ENCODE measurements at places on chromosomes 3 and 15.
A peak's percentile ranks its signal among the peaks of the same experiment; 100 is the strongest.

GRCh38 chr3:55194376-55194775 lies 266.5 kb upstream of the LRTM1 start:
- no peak for DNase-seq

GRCh38 chr15:69225355-69226022 lies 65.1 kb downstream of the GLCE start:
- DNase-seq, result no peak

DNA sequence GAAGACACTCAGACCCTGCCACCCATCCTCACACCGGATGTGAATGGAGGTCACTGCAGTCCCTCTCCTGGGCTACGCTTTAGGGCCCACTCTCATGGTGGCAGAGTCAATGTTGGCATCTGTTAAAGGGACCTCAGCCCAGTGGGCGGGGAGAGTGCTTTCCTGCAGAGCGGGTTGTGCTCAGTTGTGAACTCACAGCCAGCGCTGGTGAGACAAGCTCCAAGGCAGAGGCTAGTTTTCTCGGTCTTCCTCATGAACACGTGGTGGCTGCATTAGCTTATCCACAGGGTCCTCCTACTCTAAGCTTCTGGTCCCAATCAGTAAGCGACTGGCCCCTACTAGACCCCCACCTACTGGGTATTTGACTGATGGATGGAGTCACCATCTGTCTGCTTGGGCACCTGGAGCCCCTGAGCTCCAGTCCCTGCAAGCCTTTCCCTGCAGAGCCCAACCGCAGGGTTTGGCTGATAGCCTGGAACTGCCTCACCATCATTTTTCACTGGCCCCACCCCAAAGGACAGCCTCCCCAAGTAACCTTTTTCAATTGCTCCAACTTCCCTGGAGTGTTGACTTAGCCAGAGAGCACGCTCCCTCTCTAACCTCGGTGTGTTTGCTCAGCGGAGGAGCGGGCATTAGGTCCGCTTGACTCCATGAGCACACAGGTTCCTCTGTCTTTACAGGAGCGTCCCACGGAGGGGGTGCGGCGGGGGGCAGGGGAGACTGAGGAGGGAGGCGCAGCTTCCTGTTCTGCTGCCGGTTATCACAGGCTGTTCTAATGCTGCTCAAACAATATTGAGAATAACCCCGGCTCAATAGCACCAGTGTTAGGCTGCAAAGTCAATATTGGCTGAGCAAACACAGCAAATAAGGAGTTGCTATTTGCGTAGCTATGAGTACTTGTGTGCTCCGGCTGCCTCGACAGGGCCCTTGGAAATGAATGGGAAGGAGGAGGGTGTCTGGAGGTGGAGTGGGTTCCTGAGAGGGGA lies 141.7 kb downstream of the RPLP1 start:
- DNase-seq, result peak; percentile 100

GRCh38 chr3:143261848-143262247 lies 142.3 kb downstream of the CHST2 start:
- DNase-seq, result no peak

DNA sequence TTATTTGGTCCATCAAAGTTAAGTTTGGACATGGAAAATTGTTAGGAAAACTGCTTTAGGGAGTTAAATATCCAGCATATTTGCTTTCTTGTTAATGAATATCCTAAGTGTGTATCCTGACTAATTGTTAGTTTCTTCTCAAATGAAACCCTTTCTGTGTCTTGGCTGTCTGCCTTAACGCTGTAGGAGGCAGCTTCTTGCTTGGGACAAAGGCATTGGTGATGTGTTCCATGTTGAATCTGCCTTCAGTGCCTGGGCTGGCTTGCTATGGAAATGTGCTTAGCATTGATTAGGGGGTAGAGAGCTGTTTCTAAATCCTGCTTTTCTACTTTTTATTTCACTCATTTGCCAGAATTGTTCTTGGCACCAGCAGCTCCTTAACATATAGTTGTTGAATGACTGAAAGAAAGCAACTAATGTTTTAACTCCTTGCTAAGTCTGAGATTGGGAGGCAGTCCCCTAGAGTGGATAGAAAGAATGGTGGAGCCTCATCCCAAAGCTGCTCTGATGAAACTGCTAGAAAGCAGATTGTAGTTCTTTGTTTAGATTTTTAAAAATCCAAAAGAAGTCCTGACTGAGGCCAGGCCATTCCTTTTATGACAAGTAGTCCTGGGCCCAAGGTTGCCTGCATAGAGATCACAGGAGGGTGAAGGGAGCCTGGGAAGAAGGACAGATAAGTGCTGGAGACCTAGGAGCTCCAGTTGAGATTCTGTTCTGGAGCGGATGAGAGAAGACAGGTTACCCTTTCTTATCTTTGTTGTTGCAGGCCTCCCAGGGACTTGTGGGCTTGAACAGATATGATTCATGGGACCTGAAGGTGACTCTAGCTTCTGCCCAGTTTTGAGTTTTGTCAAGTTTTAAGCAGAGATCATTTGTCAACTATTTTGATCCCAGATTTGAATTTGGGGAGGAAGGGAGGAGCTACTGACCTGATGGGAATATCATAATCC lies 39.3 kb downstream of the OXNAD1 start:
- no peak for DNase-seq

DNA sequence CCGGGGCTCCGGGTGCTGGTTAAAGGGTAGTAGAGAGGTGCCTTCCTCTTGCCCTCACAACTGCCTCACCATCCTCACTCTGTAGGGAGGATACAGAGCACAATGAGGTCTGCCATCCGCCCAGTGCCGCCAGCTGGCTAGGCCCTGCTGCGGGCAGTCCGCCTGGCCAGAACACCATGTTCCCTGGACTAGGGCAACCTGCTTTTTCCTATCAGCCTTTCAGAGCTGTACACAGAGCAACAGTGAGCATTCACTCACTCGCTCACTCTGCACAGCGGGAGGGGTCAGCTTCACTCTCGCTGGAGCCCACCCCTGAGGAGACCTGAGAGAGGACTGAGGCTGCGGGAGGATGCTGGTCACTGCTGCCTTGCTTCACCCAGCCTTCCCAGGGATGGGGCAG lies 218.7 kb upstream of the CHRNA7 start:
- no peak for DNase-seq

GRCh38 chr3:158354713-158355112 lies 216.3 kb upstream of the MLF1 start:
- DNase-seq, result no peak

DNA sequence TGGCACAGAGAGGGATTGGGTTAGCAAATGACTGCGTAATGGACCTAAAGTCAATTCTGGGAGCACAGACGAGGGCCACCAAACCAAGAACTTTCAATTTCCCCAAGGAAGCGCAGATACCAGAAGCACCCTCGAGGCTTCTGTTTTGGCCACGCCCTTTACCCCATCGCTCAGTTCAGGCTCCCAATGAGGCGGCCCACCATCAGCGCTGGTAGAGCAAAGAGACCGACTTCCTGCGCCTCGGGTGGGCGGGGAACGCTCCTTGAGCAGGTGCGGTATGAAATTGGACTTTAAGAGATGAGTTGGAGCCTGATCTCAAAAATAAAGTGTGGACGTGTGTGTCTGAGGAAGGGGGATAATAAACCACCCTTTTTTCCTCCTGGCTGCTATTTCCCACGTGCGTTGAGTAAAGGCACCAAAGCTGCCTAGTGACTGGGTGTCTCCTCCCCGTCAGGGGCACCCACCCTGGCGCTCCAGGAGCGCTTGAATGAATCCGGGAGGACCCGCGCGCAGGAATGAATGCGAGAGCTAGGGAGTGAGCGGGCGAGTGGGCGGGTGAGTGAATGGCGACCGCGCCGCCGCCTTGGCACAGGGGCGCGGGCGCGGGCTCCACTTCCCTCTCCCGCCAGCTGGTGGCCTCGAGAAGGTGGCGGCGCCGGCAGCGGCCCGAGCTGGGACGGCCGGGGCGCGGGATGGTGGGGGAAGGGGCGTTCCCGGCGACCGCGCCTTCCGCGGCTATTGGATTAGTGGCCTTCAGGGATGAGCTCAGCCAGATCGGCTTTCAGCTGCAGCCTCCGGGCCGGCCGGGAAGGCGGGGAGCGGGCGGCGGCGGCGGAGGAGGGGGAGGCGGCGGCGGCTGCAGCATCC lies at the start of gene SPSB4:
TSS of gene SPSB4 (plus strand) at position 772 of the 867 bp plus-strand sequence. CDS start 14,758 bp downstream, outside the sequence.
- DNase-seq, result peak; percentile 50

GRCh38 chr15:79394231-79394630 lies 37.9 kb upstream of the MINAR1 start:
- no peak for DNase-seq

GRCh38 chr3:147410526-147411237 lies 1.5 kb downstream of the ZIC1 start:
- no peak for DNase-seq

- no peak for DNase-seq
These were observed 79.9 kb downstream of the NR2F2 start for GRCh38 chr15:96410175-96411055.

GRCh38 chr3:48301800-48302166 lies 31.7 kb downstream of the SPINK8 start:
- peak; percentile 3 for DNase-seq

GRCh38 chr15:39719109-39719508 lies 63.5 kb downstream of the FSIP1 start:
- no peak for DNase-seq

- DNase-seq, result no peak
These were observed 57.2 kb upstream of the UBE2E1 start for GRCh38 chr3:23748398-23749110.

- no peak for DNase-seq
These were observed 21.2 kb upstream of the NMD3 start for GRCh38 chr3:161199926-161200325.

GRCh38 chr3:78845605-78846004 lies 922.2 kb downstream of the ROBO1 start:
- DNase-seq, result no peak

DNA sequence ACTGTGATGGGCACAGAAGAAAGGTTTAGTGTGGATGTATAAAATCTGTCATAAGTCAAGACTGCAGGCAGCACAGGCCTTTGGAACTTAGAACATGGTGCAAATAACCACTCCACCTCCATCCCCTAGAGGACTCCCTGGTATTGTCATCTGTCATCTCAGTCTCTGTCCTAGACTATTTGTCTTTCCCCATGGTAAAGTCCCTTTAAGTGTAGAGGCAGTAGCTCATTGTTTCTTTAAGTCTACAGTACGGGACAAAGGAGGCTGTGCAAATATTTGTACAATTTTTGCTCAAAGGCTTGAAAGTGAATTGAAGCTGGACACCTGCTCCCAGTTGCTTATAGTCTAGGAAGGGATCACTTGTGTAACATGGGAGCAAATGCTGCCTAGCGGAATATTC lies 3.2 kb upstream of the PXYLP1 start:
- DNase-seq, result peak; percentile 60

DNA sequence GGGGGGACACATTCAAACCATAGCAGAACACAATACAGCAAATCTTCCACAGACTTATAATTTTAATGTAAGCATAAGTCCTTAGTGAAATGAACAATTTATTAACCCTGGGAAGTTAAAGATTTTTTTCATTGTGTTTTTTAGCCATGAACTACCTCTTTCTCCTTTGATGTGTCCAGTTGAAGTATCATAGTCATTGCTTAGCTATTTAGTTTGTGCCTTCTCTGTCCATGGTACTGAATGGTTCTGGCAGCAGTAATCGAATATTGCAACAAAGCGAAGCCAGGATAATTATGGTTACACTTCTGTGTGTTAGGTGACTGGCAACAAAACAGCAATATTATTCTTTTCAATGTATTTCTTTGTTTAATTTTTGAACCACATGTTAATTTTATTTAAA lies 403.0 kb upstream of the ONECUT1 start:
- DNase-seq, result no peak

DNA sequence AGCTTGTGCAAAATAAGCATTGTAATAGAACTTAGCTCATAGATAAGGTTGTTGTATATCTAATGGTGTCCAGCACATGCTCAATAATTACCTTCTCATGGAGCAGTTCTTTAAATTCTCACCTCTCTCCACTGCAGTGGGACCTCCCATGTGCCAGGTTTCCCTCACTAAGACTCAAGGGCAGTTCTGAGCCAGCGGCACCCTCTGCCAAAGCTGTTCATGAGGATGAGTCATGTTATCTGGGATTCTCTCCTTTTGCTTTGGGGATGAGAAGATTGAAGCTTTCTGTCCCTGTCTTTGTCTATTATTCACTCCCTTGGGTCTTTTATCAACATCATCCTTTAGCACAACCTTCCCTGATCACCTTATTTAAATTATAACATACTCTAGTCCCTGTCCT lies 15.6 kb upstream of the AMOTL2 start:
- no peak for DNase-seq

- DNase-seq, result no peak
These were observed 145.1 kb upstream of the CNTN4 start for GRCh38 chr3:1953536-1953935.

DNA sequence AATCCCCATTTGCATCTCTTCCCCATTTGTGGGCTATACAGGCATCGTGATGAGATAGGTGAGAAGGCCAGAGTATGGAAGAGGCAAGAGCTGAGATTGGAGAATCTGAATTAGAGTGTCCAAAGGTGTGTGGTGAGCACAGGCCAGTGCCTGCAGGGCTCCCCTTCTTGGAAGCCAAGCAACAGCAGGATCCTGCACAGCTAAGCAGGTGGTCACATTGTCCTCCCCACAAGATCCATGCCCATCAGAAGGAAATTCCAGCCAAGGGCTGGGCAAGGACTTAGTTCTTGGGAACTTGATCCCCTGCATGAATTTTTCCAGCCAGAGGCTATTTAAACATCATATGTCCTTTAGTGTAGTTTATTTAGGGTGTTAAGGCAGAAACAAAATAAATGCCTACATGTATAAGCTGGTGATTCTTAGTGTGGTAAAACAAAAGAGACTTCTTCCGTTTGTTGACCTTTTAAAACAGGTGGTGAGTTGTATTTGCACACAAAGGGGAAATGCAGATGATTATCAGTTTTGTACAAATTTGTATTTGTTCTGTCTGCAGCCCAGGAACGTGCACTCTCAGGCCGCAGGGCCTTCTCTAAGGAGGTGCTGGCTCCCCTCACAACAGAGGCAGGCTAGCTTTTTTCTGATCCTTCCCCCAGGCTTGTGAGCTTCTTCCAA lies 110.2 kb downstream of the PLCL2 start:
- peak; percentile 4 for DNase-seq

GRCh38 chr3:194045289-194045688 lies 90.7 kb upstream of the HES1 start:
- DNase-seq, result no peak

GRCh38 chr3:172449466-172450149 lies 1.4 kb upstream of the GHSR start:
- no peak for DNase-seq

DNA sequence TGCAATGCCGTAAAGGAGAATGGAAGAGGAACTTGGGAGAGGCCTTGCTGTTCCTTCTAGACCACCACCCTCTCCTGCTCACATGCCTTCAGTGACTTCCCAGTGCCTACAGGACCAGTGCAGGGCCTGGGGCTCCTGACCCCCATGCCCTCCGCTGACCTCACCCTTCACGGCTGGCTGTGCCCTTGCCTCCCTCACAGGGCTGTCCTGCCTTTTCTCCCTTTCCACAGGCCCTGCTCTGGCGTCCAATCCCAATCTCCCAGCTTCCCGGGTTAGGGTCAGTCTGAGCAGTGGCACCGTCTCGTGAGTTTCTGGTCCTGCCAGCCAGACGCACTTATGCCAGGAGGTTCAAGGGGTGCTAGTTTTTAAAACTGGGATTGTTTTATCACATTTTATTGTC lies 110.4 kb downstream of the WNT7A start:
- DNase-seq, result no peak

GRCh38 chr15:60803059-60803458 lies 324.1 kb upstream of the ICE2 start:
- DNase-seq, result no peak
